Glomerular endothelial cell (primary cell): ENCODE measurements at places on chromosomes 5 and 9.

- DNase-seq, result no peak
Measured at GRCh38 chr5:77104813-77105212, 17.7 kb upstream of the ZBED3 start.

GRCh38 chr5:130331332-130331731 is 427.1 kb downstream of the CHSY3 start:
- DNase-seq, result no peak

DNA sequence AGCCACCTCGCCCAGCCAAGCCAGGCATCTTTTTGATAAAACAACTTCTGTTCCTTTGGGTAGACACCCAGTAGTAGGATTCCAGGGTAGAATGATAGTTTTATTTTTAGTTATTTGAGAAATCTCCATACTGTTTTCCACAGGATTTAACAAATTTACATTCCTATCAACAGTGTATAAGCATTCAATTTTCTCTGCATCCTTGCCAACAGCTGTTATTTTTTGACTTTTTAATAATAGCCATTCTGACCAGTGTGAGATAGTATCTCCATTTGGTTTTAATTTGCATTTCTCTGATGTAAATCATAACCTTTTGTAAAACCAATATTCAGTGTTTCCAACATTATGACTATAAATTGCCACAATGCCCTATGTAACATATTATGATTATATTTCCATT is 28.2 kb upstream of the CCNB1 start:
- DNase-seq, result no peak

GRCh38 chr5:115179394-115180164 is 9.9 kb upstream of the TRIM36 start:
- DNase-seq, result no peak

DNA sequence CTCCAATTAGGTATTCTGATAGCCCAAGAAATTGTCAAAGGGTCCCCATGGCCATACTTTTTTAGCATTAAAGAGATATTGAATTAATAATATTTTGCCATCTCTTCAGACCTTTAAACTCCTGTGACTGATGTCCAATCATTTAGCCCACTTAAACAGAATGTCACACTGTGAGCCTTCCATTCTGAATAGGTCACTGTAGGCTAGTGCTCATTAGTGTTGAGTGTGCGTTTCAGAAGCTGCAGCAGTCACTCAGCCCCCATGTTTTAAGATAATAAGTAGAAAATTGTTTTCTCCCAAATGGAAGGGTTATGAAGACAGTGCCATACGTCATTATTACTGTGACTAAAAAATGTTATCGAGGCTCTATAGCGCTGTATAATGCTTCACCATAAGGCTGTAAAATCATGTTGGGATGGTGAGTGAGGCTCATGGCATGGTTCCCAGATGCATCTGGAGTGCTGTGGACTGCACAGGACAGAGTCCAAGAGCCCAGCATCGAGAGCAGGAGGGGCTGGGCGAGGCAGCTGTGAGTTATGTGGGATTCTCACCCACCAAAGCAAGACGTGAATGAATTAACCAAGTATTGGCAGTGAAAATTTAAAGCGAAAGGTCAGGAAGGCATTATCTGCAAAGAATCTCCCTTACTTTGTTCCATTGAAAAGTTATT is 2112.9 kb upstream of the WWC1 start:
- no peak for DNase-seq

DNA sequence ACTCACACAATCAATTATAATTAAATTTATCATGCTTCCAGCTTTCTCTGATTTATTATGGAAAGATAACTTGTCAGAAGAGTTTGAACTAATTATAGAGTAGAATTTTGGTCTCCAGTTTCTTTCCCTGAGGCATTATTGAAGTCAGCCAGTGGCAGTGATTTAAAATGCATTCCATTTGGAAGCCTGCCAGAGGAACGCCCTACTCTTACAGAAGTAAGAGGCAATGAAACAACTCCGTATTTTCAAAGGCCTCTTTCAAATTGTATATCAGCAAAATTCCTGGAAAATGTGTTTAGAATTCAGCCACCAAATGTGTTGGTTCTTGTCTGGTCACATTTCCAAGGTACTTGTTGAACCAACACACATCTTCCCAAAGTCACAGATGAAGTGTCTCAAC is 640.9 kb downstream of the SEMA5A start:
- no peak for DNase-seq

DNA sequence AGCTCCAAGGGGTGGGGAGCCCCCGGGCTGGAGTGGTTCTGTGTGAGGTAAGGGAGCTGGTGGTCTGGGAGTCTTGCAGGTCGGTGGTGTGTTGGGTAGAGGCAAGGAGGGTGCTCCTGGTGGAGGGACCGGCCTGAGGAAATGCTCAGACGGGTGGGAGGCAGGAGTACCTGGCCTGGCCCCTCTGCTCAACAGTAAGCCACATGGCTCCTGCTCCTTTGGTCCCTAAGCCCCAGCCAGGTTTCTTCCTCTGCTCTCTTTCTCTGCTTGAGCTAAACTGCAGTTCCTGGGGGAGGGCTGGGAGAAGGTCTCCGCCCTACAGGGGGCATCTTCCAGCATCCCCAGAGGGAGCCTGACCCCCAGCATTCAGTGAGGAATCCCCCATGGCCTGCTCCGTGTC is 17.2 kb downstream of the TSPAN17 start:
- no peak for DNase-seq

DNA sequence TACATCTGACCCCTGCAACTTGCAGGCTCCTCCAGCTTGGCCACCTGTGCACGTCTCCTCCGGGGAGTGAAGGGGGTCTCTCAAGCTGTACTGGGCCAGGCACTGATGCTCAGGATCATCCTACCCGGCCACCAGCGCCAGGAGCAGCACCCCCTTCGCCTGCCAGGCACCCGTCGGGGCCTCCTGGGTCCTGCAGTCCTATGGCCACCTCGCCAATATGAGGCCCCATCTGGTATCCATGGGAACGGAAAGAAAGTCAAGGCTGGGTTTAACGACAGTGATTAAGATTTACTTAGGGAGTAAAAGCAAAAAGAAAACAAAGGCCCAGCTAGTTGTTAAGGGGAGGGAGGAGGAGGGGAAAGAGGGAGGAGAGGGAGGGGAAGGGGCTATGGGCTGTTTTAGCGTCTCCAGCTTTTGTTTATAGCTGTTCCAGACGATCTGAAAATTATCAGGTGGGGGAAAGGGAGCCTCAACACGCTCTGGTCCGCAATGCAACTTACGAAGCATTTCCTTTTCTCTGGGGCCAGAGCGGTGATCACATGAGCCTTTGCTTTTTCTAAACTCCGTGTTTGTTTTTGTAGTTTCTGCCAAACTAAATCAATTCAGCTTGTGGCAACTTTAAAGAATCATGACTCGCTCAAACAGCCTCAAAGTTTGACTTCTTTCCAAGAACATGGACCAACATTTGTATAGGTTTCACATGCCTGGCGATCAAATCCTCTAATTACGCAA is 132.4 kb downstream of the ROR2 start:
- DNase-seq, result no peak

DNA sequence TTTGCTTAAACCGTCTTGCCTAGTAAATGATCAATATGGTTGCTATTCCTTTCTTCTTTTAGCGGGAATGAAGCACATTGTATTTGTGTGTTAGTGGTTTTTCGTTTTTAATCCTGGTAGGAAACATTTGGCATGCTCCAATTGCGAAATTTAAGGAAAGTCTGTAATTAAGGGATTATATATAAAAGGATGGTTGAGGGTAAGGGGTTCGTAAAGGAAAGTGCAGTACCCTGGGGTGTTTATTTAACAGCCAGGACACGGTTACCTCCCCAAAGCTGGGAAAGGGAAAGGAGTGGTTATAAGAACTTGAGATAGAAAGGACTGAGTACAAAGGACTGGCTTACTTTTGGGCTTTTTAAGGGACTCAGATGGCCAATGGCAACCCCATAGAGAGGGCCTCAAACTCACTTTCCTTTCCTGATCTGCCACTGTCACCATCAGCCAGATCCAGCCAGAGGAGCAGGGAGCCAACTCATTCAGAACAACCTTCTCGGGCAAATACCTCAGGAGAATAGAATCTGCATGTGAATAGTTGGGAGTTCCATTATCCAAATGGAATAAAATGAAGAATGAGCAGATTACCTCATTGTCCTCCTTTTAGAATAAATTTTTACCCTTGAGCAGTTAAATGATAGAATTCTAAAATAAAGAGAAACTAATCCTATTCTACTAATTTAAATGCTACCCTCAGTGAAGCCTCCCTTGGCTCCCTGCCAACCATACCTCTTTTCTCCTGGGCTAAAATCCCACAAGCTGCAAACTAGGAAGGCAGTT is 117.7 kb downstream of the SNCAIP start:
- DNase-seq, result no peak

DNA sequence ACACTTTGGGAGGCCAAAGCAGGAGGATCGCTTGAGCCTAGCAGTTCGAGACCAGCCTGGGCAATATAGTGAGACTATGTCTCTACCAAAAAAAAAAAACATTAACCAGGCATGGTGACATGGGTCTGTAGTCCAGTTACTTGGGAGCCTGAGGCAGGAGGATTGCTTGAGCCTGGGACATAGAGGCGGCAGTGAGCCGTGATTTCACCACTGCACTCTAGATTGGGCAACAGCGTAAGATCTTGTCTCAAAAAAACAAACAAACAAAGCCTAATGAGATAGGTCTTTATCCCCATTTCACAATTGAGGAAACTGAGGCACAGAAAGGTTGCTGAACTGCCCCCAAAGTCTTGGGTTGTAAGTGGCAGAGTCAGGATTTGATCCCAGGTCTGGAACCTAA is 70.5 kb upstream of the RAD23B start:
- no peak for DNase-seq

DNA sequence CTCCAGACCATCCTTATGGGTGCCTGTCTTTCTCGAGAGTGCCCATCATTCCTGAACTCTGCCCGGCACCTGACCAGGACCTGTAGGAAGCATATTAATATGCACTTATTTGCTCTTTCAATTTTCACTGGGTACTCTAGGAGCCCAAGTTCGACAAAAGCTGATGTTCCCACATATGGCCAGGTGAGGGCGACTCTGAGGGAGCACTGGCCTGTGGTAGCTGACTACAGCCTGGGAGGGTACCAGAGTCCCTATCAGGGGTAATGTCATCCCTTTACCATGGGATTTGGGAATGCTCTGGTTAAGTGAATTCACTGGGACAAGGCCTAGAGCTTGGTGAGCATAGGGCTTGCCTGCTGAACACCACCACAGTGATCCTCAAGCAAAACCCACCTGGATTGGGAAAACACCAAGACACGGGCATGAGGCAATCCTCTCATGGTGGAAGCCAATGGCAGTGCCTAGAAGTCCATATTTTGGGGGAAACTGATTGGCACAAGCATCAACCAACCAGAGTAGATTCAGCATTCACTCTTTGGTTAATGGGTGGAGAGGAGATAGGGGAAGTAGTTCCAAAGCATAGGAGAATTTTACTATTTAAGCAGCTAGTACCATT is 112.2 kb downstream of the MTX3 start:
- no peak for DNase-seq

DNA sequence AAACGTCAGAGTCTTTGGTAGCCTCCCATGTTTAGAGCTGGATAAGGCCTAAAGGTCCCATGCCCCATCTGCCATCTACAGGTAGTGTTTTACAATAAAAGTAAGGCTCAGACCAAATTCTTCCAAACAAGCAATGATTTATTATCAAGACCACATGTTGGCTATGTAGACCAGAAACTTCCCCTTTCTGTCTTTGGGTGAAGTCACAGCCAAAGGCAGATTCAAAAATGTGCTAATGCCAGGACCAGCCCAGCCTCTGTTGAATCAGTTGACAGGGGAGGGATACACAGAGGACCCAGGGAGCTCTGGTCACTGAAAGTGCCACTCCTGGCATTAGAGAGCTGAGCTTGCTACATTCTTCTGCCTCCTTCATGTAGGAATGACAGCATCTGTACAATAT is 360.8 kb downstream of the NTRK2 start:
- no peak for DNase-seq

DNA sequence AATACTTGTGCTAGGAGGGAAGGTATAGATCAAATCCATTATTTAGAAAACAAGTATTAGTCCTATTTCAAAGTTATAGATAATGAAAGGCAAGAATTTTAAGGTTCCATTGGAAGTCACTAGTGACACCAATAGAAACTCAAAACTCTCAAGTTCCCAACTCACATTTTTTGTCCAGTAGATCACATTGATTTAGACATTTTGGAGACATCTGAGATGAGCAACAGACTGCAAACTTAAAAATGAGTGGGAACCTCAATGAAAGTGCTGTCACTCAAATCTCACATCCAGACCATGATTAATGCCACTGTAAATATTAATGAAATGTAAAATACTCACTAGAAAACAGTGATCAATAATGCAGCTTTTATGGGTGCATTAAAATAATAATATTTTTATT is 405.0 kb downstream of the ENC1 start:
- no peak for DNase-seq

DNA sequence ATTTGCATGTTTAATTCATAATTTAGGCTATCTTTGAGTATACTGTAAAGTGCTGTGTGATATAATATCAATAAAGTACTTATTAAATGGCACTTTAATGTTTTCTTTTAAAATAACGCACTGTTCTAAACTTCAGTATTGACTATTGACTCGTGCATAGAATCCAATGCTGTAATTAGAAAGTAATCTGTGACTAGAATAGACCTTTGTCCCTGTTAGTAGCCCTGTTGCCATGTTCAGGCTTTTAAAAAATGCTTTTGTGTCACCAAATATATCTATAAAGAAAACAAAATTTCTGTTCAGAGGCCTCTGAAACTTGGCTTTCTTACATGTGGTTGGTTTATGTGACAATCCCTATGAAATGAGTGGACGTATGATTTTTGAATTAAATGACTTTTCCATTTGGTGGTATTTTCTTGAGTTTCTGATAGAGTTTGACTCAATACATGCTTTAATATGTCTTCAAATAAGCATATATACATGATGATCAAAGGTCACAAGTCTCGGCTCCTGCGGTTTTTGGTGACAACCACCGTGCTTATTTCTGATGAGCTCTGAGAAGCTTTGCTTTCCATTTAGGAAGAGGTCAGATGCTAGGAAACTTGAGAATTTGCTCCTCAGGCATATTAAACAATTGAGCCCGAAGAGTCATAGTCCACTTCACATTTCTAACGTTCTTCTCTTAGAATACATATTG is 174.7 kb downstream of the NR3C1 start:
- DNase-seq, result no peak

GRCh38 chr5:12805165-12805698 is 901.0 kb upstream of the CTNND2 start:
- DNase-seq, result no peak

- no peak for DNase-seq
Measured at GRCh38 chr5:76813982-76814562, 4.8 kb upstream of the F2RL1 start.

GRCh38 chr5:1540166-1540565 is 16.4 kb upstream of the LPCAT1 start:
- DNase-seq, result no peak

DNA sequence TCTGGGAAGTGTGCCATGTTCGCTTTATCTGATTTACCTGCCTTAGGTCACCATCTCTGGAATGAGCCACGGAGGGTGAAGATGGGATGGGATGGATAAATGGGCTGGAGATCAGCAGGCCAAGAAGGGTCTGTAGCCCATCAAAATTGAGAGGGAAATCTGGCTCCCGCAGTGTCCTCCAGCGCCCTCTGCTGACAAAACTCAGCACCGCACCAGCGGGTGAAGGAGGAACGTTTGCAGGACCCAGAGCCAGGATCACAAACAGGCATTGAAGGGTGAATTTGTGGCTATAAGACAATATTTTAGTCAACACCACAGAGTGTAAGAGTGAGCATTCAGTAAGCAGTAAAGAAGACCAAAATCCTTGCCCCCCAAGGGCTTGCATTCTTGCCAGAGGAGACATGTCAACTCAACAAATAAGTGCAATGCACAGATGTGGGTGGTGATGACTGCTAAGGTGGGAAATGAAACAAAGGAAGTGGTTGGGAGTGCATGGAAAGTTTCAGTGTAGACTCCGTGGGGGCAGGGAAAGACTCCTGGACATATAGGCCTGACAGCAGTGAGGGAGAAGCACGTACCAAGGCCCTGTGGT is 124.4 kb downstream of the TENT4A start:
- no peak for DNase-seq

- DNase-seq, result no peak
Measured at GRCh38 chr5:5179597-5179996, 39.5 kb downstream of the ADAMTS16 start.
